Hematopoietic multipotent progenitor cell treated with erythropoietin and hydrocortisone succinate and interleukin-3 and kit ligand, for 15 days (in vitro differentiated cells): ENCODE measurements at places on chromosomes 5 and 9.
A peak's percentile ranks its signal among the peaks of the same experiment; 100 is the strongest.

DNA sequence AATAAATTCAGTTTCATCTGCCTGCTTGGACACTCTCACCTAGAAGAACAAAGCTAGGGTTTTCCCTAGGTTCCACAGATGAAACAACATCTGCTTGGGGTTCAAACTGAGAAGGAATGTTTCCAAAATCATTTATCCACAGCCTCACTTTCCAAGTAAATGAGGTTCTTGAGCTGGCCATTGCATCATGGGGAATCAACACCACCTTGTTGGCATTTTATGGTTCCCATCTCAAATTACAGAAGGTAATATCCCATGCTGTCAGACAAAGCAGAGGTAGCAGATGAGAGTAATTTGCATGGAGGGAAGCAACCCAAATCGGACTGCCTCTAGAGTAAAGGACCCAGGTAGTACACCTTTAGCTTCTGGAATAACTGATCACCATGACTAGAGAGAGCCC, 10.5 kb upstream of the NR4A3 start:
- no peak for DNase-seq

- DNase-seq, result no peak
Observed at GRCh38 chr5:10290438-10290837, 17.3 kb downstream of the CMBL start.

- DNase-seq, result no peak
Observed at GRCh38 chr5:115985802-115986757, 23.8 kb downstream of the LVRN start.

DNA sequence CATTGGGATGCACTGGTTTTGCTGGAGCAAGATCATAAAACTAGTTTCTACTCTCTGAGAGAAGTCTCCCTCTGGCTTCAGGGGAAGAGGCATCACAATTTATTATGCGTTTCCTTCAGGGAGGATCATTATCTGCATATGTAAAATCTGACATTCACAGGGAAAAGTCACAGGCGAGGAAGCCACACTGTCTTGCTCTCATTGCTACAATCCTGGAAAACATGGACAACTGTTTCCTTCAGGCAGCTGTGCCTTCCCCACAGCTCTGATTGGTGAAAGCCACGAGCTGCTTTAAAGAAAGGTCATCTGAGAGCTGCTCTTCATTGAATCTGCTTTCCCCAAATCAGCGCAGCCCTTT, 397.8 kb downstream of the MED10 start:
- DNase-seq, result no peak

GRCh38 chr9:30060976-30061375, 2323.5 kb upstream of the ACO1 start:
- no peak for DNase-seq

GRCh38 chr5:143213851-143214363, 189.6 kb downstream of the NR3C1 start:
- no peak for DNase-seq

DNA sequence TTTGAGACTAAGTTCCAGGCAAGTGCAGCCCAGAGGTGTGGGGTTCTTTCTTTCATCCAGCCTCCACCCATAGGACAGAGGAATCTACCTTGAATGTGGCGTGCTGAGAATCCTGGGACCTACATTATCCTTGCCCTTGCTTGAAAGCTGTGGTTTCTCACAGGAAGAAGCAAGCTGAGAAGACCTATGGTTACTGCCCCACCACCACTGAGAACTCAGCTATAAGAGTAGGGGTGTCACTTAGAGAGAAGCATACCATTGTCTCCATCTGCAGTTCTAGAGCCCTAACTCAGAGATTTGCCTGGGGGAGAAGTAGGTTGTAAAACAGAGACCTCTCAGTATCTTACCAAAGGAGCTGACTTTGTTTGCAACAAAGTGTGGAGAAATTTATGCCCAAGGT, 72.4 kb downstream of the SV2C start:
- no peak for DNase-seq

DNA sequence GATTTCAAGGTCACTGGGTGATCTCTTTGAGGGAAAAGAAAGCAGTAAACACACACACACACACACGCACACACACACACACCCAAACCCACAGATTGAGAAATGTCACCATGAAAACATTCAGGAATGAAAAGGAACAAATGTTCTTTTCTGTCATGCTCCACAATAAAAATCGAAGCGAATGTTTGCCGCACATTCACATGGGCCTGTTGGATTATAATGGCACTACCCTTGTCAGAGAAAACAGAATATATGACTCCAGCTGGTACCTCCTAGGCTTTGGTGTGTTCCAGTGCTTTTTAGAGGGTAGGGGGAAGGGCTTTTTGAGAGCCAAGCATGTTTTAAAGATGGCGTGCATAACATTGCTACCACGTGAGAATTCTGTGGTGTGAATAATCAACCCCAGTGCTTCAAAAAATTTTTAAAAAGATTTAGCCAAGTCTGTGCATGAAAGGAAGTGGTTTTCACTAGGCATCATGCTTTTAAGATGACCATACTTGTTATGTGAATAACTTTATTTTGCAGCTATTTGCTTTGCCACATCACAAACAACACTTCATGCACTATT, 120.8 kb upstream of the ZNF608 start:
- no peak for DNase-seq

GRCh38 chr5:30337084-30337573, 856.4 kb upstream of the CDH6 start:
- DNase-seq, result no peak

GRCh38 chr9:101486693-101487442, 46.8 kb upstream of the RNF20 start:
- peak; percentile 35 for DNase-seq

DNA sequence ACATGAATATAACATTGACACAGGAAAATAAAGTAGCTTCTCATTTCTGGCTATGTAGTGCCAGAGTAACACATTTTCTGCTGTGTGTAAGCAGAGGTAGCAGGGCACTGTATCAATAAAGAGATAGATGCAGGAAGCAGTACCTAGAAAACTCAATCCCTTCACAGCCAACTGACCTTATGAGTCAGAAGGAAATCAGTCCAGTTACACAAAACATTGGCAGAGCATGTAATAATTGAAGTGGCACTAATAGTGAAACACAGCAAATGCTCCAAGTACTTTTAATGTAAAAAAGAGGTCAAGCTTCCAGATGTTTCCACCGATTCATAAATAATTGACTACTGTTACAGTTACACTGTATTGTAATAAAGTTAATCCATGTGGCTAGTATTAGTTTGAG, 706.6 kb downstream of the EFNA5 start:
- no peak for DNase-seq

DNA sequence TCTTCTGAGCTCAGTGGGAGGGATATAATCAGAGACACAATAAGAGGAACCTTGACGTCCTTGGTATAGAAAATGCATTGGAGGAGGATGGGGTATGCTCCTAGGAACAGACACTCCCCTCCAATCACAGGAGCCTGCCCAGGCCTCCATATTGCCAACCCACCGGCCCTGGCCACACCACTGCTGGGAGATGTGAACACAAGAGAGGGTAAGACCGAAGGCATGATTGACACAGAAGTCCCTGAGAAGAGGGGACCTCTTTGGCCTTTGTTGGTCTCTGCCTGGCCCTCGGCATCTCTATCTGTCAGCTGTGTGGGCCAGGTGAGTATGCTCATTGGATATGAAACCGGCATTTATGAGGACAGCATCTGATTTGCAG, 62.0 kb downstream of the CRB2 start:
- DNase-seq, result no peak

- no peak for DNase-seq
Observed at GRCh38 chr9:37730256-37730655, 23.3 kb upstream of the TRMT10B start.

GRCh38 chr5:96200641-96201040, 232.4 kb downstream of the PCSK1 start:
- no peak for DNase-seq

- peak; percentile 68 for DNase-seq
Observed at GRCh38 chr9:101566904-101567724, 27.7 kb downstream of the PPP3R2 start.

DNA sequence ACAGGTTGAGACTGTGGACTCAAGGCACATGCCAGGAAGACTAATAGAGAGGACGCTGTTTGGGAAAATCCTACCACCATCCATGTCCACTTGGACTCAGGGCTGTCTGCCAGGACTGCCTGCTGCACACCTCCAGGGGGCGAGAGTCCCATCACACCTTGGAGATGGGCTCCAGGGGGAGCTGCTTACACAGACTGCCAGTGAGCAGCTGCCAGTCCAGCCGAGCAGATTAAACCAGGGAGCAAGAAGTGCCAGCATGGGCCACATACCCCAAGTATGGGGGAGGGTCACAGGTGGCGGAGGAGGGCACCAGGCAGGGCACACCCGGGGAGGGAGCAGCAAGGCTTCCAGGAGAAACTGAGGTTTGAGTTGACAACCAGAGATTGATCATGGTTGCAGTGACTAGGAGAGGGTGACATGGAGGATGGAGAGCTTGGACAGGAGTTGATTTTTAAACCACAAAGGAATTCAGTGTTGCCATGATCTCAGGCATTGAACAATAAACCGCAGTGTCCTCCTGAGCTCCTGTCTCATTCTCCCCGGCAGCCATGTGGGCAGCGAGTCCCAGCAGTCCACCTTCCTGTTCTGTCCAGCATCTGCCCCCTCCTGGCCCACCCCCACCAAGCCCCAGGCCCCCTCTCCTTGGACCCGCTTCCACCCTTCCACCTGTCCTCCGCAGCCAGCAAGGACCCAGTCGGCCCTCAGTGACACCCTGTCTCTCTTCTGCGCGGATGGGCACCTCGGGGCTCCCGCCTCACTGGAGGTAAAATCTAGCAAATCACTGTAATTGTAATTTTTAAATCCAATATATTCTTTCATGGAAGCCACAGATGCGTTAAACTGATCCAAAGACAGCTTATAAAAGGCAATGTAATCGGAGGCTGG, 3.1 kb upstream of the VAV2 start:
- DNase-seq, result no peak

DNA sequence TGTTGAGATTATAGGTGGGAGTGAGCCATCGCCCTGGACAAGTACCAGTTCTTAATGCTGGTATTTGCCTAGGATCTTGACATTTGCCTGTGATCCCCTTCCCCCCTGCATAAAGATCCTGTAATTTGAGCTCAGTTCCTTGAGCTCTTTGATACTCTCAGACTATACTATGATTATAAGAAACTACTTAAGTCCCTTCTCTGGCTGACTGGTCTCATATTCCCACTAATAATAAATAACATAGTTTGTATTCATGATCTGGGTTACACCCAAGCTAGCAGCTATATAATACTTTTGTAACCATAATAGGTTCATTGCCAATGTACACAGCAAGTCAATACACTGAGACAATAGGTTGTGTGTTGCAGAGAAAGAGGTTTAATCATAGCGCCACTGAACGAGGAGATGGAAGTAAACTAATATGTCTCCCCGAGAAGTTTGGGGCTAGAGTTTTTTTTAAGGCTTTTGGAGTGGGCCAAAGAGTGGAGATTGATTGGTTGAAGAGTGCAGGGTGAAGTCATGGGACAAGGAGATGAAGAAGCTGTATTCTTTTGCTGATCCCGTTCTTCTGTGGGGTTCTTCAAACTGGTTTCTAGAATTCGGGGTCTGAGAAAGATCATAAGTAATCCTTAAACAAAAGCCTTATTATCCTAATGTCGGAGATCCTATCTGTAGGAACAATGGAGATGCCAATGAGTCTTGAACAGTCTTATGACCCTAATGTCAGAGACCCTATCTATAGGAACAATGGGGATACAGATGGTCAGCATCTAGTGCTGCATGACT, 20.7 kb upstream of the SHOC1 start:
- DNase-seq, result no peak

DNA sequence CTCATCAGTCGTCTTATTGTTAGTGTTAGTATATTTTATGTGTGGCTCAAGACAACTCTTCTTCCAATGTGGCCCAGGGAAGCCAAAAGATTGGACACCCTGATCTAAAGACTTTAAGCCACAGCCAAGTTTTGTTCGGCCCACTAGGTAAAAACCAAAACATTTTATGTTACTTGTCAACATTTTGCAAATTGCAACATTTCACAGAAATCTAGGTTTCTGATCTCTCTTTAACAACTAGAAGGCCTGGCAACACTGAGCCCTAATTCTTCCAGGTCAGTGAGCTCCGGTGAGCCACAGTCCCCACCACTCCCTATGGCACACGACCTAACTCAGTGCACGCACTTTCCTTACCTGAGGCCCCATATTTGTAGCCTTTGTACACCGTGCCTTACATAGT, 24.0 kb downstream of the MYO10 start:
- no peak for DNase-seq

- no peak for DNase-seq
Observed at GRCh38 chr5:112895682-112896081, 26.3 kb downstream of the REEP5 start.

DNA sequence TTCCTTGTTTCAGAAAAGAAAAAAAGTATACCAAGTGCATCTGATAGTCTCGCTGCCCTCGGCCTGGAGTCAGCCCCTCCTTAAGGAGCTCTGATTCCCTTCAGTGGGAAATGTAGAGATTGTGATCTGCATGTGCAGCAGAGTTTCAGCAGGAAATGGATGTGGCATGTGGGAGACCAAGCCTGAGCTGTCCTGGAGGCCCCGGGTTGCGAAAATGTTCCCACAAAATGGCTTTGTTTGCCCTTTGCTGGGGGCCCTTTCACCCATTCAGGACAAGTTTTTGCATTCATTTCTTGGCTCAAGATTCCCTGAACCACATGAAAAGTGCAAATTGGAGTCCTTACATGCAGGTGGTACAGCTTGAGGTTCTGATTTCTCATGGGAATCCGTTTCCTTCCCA, 230.9 kb downstream of the GADD45G start:
- no peak for DNase-seq

- DNase-seq, result no peak
Observed at GRCh38 chr9:130901498-130902203, 5.0 kb upstream of the QRFP start.

DNA sequence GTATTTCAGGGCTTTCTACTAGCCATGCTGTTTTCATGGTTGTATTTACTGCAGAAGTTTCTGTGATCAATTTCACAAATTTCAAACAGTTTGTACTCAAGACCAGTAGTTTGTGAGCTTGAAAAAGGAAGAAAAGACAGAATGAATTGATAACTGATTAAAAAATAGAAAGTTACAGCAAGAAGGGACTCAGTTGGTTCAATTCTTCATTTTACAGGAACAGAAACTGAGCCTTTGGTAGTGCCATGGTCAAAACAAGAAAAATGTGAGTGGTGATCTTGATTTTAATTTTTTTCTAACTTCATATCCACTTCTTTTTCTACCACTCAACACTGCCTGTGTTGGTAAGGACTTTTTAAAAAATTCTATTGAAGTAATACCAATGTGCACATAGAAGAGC, 206.6 kb upstream of the NREP start:
- DNase-seq, result no peak

DNA sequence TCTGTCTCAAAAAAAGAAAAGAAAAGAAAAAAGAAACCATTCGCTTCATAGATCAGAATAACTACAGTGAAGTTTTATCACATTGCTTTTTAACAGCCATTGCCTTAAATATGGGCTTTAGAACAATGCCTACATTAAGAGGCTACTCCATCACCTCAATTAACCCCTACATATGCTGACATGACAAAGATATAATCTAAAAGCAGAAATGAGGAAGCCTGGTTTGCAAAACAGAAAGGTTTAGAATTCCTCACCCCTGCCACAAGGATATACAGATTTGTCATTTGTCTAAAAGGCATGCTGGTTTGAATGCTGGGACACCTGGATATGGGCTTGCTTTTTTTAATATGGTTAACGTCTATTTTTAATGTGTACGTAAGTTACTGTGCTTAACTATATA, 1353.0 kb upstream of the C9orf72 start:
- no peak for DNase-seq

GRCh38 chr9:127444921-127445850, 6.0 kb downstream of the RPL12 start:
- no peak for DNase-seq

GRCh38 chr9:79195879-79196278, 375.9 kb upstream of the TLE4 start:
- no peak for DNase-seq
